Foreskin fibroblast (primary cell): ENCODE measurements at places on chromosomes 16 and 17.

GRCh38 chr16:15854906-15855703 is 1.7 kb downstream of the MYH11 start:
- no peak for DNase-seq

GRCh38 chr16:89491974-89492687 is 1.8 kb upstream of the ANKRD11 start:
- no peak for DNase-seq

DNA sequence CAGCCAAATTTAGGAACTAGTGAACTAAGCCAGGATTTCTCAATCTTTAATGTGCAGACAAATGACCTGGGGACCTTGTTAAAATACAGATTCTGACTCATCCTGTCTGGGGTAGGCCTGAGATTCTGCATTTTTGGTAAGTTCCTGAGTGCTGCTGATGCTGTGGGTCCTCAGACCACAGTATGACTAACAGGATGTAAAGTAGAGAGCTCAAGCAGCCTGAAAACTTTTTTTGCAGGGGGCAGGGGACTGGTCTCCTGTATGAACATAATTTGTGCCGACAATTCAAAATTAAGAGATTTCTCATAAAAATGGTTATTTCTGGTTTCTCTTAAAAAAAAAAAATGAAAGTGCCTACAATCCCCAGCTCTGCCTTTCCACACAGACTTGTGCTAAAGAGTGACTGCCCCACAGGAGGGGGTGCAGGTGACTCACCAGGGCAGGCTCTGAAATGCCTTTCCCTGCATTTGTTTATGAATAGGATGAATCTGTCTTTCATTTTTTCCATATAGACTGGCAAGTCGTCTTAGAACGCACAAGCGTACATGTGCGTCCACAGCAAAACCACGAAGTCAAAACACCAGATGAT is 271.5 kb downstream of the PHKB start:
- DNase-seq: peak; percentile 94

GRCh38 chr17:42878123-42878880 is 22.3 kb upstream of the G6PC1 start:
- no peak for DNase-seq

DNA sequence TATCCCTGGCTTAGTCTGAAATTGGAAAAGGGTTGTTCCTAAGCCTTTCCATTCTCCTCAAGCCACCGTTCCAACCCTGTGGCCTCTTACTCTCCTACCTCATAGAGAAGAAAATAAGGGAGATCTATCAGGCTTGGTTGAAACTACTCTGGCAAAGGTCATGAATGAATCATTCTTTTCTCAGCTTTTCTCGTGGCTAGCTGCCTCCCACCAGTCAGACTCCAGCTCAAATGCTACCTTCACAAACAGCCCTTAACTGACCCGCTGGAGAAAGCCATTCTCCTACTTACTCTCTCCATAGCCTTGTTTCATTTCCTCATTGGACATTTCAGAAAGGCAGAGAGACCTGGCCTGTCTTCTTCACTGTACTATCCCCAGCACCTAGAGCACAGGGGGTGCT is 8.9 kb downstream of the MYH10 start:
- DNase-seq: peak; percentile 55

- peak; percentile 25 for DNase-seq
Observed at GRCh38 chr16:72590151-72590937, 418.4 kb upstream of the PMFBP1 start.
